Amygdala (tissue), 56 donors: ENCODE measurements at places on chromosomes 16 and 17.

DNA sequence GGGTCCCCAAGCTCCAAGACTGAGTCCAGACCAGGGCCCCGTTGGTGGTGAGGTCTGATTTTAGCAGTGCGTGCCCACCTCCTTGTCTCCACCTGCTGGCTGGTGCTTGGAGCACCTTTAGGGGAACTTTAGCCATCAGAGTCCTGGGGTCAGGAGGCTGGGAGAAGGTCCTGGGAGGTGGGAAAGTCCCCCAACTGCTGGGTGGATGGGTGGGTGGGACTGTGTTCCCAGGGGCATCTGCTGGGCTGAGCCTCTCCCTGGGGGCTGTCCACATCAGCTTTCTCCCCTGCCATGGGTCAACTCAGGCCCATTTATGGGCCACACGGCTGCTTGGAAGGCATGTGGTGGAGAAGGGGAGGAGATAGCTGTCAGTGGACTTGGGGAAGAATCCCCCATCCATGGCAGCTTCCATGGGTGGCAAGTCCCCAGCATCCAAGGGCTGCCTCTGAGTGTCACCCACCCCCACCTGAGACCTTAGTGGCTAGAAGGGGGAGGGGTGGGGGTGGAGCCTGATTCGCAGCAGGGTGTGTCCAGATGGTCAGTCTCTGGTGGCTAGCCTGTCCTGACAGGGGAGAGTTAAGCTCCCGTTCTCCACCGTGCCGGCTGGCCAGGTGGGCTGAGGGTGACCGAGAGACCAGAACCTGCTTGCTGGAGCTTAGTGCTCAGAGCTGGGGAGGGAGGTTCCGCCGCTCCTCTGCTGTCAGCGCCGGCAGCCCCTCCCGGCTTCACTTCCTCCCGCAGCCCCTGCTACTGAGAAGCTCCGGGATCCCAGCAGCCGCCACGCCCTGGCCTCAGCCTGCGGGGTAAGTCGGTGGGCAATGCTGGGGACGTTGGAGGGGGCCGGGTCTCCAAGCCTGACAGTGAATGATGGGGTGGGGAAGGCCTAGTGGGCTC is at the start of gene TRPV2:
Gene TRPV2, plus strand, starts transcription at position 541 of the 894 bp plus-strand sequence. CDS start 2,098 bp downstream, outside the sequence.
- no peak for DNase-seq

DNA sequence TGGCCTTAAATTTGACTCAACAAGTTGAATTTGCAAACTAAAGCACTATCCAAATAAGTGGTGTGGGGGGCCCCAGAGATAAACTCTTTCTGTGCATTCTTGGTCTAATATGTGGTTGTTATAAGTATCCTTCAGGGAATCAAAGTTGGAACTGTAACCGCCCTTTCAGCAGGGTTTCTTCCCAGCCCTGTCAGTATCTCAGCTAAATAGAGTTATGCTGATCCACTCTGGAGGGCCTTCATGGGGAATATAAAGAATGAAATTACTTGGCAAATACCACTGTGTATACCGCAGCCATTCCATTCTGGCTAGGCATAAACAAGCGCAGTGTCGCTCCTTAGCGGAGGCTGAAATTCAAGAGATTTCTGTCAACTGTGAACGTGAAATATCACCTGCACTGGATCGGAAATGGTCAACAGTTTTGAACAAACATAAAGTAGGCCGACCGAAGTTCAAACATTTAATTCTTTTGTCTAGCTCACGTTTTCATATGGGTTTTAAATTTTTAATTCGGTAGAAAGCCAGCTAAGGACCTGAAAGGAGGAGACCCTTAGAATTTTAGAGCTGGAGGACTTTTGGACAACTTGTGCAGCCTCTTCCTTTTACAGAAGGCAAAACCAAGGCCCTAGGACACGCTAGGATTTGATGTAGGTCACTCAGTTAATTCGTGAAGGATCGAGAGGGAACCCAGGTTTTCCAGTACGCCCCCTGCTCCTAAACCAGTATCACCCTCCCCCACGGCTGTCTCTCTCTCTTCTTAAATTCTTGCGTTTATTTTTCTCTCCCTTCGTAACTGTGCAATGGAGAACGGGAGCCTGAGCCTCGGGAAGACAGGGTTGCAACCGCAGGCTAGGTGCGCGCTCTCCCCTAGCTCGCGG is 74.7 kb downstream of the CHD9 start:
- DNase-seq = no peak

- no peak for DNase-seq
Measured at GRCh38 chr16:13435415-13435814, 484.5 kb upstream of the ERCC4 start.

DNA sequence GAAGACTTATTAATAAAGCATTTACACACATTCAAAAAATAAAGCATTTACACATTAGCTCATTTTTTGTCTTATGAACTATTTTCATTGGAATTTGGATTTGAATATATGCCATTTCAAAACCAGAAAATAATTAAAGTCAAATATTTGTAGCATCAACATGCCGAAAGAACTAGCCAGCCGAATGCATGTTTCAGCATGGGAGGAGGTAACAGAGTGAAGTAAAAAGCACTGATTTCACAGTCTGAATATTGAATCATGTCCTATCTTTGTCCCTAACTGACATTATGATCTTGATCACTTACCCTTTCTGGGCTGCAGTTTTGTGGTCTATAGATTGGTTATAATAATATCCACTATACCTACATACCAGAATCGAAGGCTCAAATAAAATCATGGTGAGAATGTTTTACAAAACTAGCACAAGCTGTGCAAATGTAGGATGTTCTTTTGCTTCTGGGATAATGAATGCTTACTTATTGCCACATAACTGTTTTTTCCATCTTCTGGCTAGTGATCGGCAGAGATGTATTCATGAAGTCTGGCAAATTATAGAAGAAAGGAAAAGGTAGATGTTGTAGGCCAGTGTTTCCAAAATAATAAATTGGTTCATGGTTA is 84.7 kb downstream of the TUBD1 start:
- no peak for DNase-seq

DNA sequence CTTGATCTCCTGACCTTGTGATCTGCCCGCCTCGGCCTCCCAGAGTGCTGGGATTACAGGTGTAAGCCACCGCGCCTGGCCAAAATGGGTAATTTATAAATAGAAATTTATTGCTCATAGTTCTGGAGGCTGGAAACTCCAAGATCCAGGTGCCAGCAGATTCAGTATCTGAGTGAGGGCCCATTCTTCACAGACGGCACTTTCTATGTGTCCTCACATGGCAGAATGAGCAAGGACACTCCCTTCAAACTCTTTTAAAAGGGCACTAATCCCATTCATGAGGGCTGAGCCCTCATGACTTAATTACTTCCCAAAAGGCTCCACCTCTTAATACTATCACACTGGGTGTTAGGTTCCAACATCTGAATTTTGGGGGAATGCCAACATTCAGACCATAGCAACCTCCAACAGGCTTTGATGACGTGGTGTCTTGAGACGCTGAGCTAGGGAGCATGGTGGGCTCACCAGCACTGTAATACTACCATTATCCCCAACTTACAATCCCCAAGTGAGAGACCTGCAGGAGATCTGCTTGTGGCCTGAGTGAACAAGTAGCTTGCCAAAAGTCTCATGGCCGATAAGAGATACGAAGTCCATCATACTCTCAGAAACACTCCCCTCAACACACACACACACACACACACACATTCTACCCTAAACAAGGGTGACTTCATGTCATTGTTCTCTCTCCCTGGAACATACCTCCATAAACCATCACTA is 8.5 kb downstream of the CMTM4 start:
- DNase-seq = no peak

DNA sequence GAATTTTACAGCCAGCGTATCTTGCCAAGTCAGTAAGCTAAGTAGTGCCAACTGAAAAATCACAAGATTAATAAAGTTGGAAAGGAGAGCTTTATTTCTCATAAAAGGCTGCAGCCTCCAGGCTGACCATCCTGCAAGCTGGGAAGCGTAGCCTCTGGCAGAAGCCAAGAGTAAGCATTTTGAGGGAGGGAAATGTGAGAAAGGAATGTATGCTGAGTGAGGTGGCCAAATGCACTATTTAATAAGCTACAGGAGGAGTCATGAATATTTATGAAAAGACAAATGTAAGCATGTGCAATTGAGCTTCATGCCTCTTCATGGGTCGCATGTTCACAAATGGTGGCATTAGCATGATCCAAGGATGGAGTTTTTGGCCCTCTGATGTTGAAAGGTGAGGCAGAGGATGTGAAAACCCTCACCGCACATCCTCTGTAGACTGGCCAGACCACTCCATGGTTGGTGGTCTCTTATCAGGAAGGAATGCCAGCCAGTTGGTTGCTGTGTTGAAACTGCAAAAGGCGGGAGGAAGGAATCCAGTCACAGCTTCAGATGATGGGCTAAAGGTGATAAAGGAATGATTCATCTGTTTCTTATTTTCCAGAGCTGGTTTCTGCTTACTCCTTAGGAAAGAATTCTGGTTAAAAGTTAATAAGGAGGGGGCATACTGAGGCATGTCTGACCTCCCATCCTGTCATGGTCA is 9.2 kb downstream of the KRT33B start:
- no peak for DNase-seq

- DNase-seq = no peak
Measured at GRCh38 chr16:68718590-68718989, 18.5 kb upstream of the CDH1 start.

GRCh38 chr16:88469615-88470395 is 16.7 kb downstream of the ZFPM1 start:
- DNase-seq = no peak

GRCh38 chr16:51222016-51222415 is 70.9 kb upstream of the SALL1 start:
- no peak for DNase-seq
